ENCODE measurements at places on chromosomes 7 and 10.
A peak's percentile ranks its signal among the peaks of the same experiment; 100 is the strongest.

DNA sequence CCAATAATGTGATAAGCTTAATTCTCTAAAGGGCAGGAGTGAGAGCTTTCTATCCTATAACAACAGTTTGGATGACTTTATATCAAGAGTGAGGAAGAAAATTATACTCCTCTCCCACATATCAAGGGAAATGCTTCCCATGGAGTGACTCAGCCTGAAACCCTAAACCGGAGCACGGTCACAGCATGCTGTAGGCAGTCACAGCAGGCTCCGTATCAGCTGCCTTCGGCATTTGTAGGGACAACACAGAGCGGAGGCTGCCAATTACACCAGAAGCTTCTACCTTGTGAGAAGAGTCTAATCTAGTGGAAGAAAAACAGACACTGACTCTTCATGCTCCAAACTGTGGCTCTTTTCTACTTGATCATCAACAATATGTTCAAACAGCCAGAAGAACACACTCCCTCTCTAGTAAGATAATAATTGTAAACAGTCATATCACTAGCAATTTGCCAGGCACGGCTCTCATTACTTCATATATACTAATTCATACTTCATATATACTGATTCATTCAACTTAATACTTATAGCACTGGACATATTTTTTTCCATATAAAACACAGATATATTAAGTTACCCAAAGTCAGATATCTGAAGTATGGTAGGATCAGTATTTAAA is 65.9 kb downstream of the DGKB start:
- DNase-seq: peak; percentile 48

GRCh38 chr7:155560196-155560885 is 14.0 kb upstream of the CNPY1 start:
- DNase-seq: no peak

- no peak for DNase-seq
Observed at GRCh38 chr10:35789996-35790395, 147.9 kb upstream of the FZD8 start.

DNA sequence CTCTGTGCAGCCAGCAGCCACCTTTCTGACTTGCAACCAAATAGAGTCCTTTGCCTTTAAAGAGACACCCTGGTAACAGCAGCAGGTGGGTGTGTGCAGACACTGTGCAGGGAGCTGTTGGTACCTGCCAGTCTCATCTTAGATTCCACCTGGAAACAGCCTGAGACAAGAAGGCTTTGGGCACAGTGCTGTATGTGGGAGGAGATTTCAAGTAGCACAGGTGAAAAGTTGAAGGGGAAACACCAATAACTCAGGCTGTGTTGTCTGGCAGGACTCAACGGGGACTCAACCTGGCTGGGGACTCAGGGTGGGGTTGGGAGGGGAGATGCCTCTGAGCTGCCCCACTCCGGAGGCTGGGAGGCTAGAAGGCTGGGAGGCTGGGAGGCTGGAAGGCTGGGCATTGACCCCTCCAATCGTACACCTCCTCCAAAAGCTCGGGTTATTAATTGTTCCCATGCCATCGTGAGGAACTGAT is 6.7 kb downstream of the CPXM2 start:
- DNase-seq: no peak

GRCh38 chr10:12221323-12222298 is 25.6 kb downstream of the CDC123 start:
- no peak for DNase-seq

- DNase-seq: no peak
Observed at GRCh38 chr10:124376411-124376810, 42.3 kb downstream of the OAT start.

DNA sequence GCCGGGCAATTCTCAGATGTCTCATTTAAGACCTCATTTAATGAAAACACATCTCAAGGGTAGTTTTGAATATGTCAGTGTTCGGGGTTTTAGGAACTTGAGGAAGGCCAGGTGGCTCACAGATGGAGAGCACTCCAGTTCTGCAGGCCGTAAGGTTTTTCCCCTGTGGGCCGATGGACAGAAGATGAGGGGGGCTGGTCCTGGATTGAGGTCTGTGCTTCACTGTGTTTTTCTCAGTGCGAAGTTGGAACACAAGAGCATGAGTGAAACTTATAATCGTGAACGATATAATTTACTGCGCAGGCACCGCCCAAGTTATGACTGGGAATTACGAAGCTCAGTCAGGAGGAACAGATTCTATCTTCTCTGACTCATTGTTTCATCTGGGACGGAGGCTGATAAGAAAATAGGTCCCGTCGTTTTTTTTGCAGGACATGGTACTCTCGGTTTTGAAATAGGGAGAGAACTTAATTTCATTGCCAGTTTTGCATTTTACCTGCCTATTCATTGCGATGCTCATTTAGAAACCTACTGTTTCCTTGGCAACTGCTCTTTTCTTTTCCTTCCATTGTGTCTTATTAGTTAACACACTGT is 591.0 kb upstream of the PFKP start:
- DNase-seq: no peak

GRCh38 chr10:13001041-13001886 is at the start of gene CCDC3:
CCDC3 (minus strand) TSS chr10:13001713; CDS start chr10:13001570, 143 bp downstream.
- DNase-seq: no peak

DNA sequence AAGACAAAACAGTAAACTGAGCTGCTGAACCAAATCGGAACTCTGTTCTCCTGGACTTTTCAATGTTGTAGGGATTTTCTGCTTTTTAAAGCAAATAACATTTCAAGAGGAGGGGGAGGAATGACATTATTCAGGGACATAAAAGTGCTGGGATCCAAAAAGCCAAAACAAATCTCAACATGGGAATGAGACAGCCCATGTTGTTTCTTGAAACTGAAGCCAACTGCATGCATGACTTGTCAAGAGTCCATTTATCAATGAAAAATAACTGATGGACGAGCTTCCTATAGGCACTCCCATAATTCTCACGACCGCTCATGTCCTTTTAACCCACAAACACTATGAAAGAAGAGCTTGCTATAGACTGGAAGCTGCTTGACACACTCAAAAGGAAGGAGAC is 27.8 kb downstream of the FAM53B start:
- DNase-seq: no peak
